Coronary artery (tissue), 2 donors: ENCODE measurements at places on chromosomes 13 and 19.
A peak's percentile ranks its signal among the peaks of the same experiment; 100 is the strongest.

GRCh38 chr13:51478418-51479198, 25.8 kb upstream of the INTS6 start:
- DNase-seq: no peak

- DNase-seq: no peak
These were observed 484.5 kb downstream of the GPC5 start for GRCh38 chr13:91882918-91883317.

DNA sequence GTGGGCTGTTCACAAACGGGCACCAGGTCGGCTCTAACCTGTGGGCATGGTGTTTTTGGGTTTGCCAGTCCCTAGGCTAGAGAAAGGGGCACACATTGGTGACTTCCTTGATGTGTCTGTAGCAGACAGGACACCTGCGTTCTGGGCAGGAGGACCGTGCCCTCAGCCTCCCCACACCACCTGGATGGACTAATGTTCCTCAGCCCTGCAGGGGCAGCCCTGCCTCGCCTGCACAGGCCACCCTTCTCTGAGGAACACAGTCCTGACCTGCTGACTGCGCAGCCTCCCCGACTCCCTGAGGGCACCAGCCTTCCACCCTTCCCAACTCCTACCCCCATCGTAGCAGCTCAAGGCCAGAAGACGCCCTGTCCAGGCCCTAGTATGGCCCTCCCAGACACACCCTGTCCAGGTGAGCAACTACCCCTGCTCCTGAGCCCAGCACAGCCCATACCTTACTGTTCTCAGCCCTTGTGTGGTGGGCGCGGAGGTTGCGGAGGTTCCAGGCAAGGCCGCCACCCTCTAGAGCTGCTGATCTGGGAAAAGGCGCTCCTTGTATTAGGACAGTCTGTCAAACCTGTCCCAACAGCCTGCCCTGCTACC, 55.7 kb downstream of the GGACT start:
- DNase-seq: peak; percentile 46

- DNase-seq: peak; percentile 93
These were observed 4.3 kb downstream of the BBC3 start for GRCh38 chr19:47226426-47227351.

- no peak for DNase-seq
These were observed at the start of gene GDF15 for GRCh38 chr19:18385675-18386542. Gene GDF15, plus strand, starts transcription at chr19:18386158. Its CDS starts 32 bp downstream, at chr19:18386190.
